Right forelimb (tissue), 1 donor: ENCODE measurements at places on chromosomes 6 and 20.

GRCh38 chr6:159430323-159430722 lies 261.1 kb downstream of the FNDC1 start:
- no peak for DNase-seq

DNA sequence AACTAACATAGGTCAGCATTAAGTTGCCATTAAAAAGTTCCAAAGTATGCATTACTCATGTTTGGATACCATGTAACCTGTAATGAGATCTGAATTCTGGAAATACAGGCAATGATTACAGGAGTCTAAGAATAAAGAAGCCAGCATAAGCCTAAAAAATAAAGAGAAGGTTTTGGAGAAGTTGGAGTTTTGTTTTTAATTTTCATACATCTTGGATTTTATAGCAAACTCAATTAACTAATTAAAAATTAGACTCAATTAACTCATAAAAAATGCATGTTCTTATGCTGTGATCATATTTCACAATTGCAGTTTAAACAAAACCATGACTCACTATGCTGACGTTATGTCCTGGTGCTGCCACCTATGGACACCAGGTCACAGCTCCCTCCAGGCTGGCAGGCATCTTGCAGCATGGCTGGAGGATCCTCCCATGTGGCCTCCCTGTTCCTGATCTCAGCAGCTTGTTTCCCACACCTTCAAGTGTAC lies 648.8 kb upstream of the AGPAT4 start:
- DNase-seq: no peak

- DNase-seq: no peak
Observed at GRCh38 chr6:139378882-139379341, 4.5 kb upstream of the CITED2 start.

GRCh38 chr20:5156675-5157448 lies 30.1 kb downstream of the CDS2 start:
- no peak for DNase-seq

DNA sequence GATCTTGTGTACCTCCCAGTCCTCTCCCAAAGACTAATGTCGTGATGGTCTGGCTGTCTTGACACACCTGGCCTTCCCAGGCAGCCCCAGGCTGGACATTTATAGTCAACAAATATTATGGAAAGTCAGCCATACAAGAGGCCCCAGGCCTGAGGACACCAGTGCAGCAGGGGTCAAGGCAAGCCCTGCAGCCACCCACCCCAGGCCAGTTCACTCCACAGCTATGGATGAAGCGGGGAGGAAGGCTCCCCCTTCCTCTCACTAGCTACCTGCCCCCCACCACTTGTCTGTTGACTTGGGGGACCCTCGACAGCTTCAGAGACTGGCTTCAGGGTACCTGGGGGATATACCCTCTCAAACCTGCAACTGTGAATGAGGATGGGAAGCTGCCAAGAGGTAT lies 132.1 kb downstream of the MRPL14 start:
- peak; percentile 5 for DNase-seq

DNA sequence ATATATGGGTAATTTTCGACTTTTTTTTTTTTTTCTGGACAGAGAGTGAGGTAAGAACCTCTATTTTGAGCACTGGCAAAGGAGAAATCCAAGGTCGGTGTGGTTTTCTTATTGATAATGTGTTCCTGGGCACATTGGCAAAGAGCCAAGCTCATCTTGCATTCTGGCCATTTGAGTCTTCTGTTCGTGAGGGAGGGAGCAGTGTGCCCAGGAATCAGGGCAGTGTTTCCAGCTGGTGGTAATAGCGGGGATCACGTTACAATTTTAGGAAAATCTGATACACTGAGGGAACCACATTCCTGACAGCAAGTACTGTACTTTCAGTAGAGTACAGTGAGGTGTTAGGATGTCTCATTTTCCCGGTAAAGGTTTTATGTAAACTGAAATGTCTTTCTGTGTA lies 442.3 kb upstream of the MAP3K7 start:
- DNase-seq: no peak

GRCh38 chr6:37017606-37018197 lies 12.2 kb downstream of the FGD2 start:
- no peak for DNase-seq

GRCh38 chr6:18441251-18441979 lies 54.3 kb downstream of the RNF144B start:
- no peak for DNase-seq

DNA sequence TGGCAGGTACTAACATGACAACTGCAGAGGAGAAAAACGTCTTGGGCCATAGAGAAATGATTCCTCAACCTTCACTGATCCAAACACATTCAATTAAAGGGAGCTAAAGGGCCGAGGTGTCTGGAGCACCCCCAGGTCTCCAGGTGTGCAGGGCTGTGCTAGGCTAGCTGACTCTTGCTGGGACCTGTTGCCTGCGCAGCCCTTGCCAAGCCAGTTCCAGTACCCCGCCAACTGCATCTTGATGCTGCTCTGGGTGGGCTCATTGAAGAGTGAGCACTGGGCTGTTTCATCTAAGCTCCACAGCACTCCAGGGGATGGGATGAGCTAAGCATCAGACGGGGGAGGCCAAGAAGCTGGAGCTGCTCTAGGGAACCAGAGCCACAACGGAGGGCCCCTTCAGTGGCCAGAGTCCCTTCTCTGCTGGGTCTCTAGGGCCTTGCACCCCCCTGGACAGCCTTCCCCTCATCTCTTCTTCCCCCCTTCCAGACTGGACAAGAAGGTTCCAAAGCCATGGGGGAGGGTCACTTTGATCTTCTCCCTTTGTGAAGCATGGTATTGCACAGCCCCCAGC lies 15.9 kb downstream of the LEMD2 start:
- no peak for DNase-seq

GRCh38 chr6:40066372-40066771 lies 132.1 kb upstream of the MOCS1 start:
- DNase-seq: no peak

DNA sequence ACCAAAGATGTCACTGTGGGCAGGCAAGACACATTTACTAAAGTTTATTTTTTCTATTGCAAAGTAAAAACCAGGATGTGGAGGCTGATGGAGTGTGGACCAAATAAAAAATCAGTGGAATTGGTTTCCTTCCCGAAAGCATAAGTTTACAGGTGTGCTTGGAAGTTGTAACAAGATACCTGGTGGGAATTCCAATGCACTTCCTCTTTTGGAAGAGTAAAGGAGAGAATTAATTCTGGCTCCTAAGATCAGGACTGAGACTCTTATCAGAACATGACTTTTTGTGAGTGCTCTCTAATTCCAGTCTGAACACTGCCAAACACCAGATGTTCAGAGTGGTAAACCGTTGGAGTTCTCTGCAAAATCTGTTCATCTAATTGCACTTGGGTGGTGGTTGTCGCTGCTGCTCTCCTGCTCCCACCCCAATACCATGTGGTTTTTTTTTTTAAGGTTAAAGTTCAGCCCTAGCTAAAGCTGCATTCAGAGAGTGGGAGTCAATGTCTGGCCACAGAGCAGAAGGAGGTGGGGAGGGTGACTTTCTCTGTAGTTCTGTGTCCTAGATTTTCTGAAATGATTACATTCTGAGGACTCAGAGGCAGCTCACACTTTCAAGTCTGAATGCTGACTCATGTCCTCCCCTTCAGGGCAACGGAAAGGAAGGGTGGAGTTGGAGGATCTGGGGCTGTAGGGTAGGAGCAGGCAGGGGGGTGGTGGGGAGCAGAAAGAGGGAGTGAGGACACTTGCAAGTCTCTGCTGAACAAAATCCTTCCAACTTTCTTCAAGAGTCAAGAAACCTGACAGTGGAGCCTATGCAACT lies 275.8 kb upstream of the PRDM1 start:
- DNase-seq: no peak

DNA sequence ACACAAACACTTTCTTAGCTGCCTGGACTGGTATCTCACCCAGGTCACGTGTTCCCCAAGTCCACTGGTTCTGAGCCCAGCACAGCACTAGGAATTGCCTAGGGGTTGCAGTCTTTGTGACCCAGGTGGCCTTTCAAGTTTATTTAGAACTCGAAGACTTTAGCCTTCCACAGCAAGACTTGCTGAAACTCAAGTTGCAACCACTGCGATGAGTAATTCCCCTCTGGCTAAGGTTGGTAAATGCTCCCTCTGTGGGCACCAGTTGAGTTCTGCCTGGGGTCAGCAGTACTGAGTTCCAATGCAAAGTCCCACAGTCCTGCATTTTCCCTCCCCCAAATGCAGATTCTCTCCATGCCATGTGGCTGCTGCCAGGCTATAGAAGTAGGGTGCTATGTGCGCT lies 77.6 kb upstream of the MOCS1 start:
- DNase-seq: no peak

GRCh38 chr6:89828988-89829471 lies 650 bp upstream of the CASP8AP2 start:
- DNase-seq: no peak

GRCh38 chr6:105900125-105900937 lies 185.8 kb upstream of the PRDM1 start:
- DNase-seq: no peak

DNA sequence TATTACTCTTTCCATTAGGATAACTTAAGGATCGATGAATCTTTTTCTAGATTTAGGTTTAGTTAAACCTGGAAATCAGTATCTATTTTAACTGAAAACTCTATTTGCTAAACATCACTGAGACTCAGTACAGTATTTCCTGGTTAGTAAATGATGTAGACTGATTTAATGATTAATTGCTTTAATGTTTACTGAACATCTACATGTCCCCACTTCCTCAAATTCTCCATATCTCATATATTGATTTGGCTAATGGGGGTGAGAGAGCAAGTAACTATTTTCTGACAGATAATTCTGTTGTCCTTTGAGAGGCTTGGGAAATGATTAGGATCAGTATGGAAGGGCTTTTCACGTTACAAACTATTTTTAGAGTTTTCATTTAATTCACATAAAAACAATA lies 10.3 kb downstream of the MKKS start:
- no peak for DNase-seq

GRCh38 chr6:65627015-65627414 lies 80.0 kb downstream of the EYS start:
- DNase-seq: no peak

GRCh38 chr6:167276772-167277533 lies 14.2 kb upstream of the UNC93A start:
- no peak for DNase-seq

DNA sequence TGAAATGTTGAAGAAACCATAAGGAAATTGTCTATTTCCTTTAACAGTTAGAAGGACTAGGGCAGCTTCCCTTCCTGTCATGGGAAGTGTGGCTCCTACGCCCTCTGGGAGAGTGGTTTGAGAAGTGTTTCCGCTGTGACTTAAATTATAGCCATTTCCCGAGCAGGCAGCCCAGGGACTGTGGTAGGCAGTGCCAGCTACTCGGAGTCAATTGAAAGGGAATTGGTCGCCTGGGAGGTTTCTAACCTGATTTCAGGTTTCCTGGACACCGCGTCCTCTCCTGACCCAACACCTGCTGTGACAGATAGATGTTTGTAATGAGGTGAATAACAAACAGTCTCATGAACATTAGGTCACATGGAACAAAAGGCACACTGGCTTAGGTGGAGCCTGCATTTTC lies 256.1 kb upstream of the PLCB4 start:
- DNase-seq: no peak

DNA sequence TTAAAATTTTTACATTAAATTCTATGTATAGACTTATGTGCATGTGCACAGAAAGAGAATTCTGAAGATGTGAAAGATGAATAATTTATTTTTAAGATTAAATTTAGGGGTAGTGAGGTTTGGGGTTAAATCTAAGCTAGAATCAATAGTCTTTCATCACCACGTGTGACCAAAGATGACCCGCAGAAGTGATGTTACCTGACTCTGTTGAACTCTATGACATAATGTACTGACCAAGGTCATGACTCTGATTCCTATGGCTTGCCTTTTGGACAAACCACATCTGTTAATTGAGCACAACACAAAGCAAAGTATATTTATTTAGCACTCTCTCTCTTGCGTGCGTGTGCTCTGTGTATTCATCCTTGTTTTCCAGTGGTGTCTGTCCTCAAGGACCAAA lies 150.6 kb downstream of the BACH2 start:
- DNase-seq: no peak

- no peak for DNase-seq
Observed at GRCh38 chr20:12161734-12162133, 244.0 kb downstream of the BTBD3 start.

DNA sequence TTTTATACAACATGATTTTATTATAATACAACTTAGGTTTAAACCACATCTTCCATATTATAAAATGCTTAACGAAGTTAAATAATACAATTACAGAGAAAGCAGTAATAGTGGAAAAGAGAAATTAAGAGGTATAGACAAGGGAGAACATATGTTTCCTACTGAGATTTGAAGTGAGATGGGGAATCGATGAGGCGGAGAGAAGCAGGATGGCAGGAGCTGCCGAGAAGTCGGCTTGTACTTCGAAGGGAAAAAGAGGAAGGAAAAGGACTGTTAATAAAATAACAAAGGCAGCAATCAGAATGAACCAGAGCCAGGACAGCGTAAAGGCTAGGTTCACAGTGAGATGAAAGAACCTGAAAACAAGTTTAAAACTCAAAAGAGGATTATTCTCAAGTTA lies 15.4 kb downstream of the FBXL4 start:
- DNase-seq: no peak

GRCh38 chr20:59003836-59004492 lies 3.1 kb downstream of the CTSZ start:
- DNase-seq: no peak

DNA sequence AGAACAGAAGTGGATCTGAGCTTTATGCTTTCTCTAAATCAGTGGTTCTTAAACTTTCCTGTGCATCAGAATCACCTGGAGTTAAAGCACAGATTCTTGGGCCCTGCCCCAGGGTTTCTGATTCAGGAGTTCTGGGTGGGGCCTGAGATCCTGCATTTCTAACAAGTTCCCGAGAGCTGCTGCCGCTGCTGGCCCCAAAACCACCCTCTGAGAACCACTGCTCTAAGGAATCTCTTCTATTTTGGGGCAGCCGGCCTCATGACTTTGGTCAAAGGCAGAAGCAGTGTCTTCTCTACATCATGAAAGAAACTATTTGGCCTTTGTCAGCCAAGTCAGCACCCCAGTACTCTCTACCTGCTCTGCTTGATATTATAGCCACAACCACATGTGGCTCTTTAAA lies 42.1 kb upstream of the RIN2 start:
- DNase-seq: no peak

DNA sequence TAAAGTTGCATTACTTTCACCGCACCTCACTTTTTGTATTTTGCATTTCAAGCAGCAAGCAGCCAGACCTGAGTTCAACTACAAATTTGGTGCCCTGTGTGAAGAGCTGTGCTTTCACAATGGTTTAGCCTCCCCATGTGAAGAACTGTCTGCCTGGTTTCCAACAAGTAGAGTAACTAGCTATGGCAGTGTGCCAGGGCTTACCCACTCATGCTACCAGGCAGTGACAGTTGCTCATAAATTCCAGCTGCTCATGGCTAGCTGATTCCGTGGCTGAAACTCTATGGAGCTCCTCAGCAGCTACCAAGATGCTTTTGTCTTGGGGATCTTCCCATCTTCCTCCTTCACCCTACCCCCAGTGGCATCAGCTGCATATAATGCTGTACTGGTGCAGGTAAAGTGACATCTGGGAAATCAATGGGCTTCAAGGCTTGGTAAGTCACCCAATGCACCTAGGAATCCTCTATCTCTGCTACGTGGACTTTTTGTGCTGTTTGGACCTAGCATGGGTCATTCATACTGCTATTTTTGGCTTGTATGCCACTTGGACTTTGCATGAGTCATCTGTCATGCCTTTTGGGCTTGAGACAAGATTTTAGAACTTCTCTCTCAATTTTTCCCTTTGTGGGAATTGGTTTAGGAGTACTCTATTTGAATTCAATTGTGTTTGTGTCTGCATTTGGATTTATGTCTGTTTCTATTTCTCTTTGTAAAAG lies 176.5 kb upstream of the GJE1 start:
- DNase-seq: no peak
